NCI-H2107 (cell line): ENCODE measurements at places on chromosomes 12 and 14.

- DNase-seq, result no peak
Measured at GRCh38 chr12:57047981-57048380, 1.9 kb downstream of the MYO1A start.

- no peak for DNase-seq
Measured at GRCh38 chr14:43795600-43796228, 711.4 kb downstream of the FSCB start.

DNA sequence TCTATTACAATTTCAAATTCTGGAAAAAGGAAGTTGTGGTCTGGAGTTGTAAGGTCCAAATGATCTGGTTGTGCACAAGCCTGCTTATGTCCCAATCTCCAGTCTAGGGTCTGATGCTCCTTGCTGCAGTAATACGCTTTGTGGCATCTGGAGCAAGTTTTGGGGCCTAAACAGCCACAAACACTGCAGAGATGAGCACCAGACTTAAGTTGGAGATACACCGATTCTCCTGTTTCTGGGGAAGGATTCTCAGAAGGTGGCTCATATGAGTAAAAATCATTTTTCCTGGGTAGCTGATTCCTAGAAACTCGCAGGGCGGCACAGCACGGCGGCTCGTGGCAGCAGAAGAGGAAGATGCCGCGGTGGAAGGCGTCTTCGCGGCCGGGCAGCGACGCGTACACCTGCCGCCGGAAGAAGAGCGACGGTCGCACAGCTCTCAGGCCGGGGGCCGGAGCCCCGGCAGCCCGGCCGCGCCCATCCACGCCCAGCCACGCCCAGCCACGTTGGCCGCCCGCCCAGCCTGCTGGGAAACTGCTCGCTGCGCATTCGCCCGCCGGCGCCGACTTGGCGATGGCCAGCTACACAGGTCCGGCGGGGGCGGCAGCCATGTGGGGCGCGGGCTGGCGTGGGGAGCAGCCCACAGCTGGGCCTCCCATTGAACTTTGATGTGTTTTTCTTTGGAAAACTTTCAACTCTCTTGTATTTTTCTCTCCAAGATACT lies 129.0 kb downstream of the ASCL4 start:
- no peak for DNase-seq

DNA sequence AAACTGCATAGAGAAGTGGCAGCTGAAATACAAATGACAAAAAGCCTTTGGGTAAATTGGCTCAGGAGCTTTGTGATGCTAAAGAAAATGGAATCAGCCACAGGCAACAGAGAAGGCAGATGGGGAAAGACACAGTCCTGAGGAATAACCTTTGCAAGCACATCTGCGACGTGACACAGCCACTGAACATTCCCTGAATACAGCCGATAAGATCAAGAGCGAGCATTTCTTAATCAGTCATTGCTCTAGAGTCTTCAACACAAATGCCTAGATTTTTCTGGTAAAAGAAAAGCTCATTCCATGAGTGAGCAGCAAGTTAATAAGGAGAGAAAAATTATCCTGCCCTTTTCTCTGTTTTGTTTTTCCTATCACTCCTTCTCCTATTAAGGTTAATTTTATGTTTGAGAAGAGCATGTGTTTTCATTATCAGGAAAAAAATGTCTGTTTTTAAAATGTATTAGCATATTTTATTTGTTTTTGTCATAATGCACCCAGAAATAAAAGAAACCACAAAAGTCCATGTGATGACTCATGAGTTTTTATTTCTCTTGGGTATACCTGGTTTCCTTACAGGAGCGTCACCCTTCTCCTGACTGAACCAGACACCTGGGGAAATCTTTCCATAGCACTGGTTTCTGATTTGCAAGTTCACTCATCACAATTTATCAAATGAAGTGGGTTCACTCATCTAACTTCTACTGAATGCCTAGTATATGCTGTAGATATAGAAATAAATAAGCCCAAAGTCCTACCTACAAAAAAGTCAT lies 45.4 kb upstream of the PCED1B start:
- no peak for DNase-seq

DNA sequence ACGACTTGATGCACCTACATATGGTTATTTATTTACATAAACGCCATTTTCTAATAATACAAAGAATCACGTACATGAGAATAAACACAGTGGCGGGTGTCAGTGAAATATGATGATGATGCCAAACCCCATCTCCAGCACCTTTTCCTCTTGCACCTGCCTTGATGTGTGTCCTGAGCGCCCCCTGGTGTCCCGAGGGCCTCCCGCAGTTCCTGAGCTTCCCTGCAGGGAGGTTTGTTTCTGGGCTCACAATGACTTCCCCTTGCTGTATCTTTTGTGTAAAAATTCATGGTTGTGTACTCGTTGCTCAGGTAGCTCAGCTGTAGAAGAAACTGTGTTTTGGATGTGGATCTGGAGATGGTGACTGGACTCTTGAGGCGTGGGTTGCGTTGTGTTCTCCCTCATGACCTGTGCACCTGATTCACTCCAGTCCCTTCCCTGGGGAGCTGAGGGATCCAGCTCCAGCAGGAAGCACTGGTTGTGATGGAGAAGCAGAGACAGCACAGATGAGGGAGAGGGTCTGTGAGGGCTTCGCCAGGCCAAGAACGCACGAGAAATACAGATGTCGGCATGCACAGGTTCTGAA lies 1037.8 kb downstream of the TMEM121 start:
- DNase-seq, result peak; percentile 18

GRCh38 chr12:31853977-31854376 lies 105.2 kb upstream of the RESF1 start:
- no peak for DNase-seq

GRCh38 chr12:69332815-69333358 lies 15.3 kb upstream of the LYZ start:
- DNase-seq, result no peak

DNA sequence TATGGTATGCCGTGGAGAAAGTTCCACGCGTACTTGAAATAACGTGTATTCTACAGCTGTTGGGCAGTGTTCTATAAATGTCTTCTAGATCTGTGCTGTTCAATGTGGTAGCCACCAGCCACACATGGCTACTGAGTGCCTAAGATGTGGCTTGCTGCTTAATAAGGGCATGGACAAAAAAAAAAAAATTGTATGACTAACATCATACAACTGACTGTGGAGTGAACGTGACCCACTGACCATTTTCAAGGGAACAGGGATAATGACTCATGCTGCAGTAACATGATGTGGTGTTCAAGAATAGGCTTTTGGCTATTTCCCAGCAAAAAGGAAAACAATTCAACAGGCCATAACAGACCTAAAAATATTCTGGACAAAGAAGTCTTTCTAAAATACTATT lies 13.0 kb downstream of the ATG14 start:
- no peak for DNase-seq

GRCh38 chr14:97978341-97978740 lies 1181.2 kb downstream of the VRK1 start:
- peak; percentile 86 for DNase-seq

DNA sequence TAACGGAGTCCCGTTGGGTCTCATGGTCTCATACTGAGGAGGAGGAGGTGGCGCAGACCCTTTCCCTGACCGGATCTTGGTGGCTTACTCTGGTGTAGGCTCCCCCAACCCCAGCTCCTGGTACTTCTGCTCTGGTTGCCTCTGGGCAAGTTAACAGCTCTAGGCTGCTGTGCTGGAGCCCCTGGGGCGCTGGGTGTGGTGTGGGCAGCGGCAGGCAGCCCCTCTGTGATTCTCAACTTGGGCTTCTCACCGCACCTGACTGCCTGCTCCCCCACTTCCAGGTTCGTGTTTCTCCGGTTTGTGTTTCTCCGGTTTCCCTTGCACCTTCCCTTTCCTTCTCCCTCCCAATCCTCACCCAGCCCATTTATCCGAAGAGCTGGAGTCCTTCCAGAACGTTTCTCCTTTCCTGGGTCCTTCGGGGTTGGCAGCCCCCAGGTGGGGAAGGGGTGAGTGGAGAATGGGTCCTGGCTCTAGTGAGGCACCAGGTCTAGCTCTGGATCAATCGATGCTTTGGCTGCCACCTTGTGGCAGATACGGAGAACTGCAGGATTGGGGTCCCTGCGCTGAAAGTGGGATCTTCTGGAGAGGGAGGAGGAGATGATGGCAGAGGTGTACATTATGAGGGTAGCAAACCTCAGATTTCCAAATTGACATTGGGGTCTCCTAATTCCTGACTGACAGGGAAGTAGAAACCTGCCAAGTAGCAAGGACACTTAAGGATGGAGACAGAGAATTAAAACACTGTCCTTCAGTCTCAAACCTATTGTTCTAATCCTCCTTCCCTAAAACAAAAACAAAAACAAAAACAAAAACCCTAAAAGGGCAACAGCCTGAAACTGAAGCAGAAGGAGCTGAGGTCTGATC lies 8.3 kb downstream of the CISTR start:
- no peak for DNase-seq

GRCh38 chr12:6635375-6635855 lies 344 bp downstream of the LPAR5 start:
- DNase-seq, result no peak

- DNase-seq, result no peak
Measured at GRCh38 chr14:50040401-50040775, 76.0 kb downstream of the VCPKMT start.

DNA sequence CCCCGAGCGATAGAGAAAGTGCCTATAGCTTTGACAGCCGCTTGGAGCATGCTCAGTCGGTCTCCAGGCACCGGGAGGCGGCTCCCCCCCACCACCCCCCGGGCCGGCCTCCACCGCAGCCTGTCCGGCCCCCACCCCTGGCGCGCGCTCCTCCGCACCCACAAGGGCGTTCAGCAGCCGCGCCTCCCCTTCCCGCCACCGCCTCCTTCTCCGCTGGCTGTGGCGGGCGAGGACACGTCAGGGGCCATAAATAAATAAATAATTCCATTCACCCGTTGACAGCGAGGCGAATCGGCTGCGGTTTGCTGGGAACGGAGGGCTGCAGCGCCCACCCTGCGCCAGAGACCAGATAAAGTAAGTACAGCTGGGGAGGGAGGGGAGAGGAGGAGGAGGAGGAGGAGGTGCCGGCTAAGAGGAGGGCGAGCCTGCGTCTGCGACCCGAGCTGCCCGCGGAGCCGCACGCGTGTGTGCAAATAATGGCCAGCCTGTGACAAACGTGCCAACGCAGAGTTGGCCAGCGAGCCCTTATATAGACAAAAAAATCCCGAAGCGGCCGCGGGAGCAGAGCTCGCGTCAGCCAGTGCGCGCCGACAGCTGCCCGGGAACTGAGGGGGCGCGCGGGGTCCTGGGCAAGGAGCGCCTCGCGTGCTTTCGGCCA lies at the start of gene SLC16A7:
Gene SLC16A7, plus strand, starts transcription at position 147 of the 658 bp plus-strand sequence. CDS start 108,773 bp downstream, outside the sequence.
- DNase-seq, result peak; percentile 81

DNA sequence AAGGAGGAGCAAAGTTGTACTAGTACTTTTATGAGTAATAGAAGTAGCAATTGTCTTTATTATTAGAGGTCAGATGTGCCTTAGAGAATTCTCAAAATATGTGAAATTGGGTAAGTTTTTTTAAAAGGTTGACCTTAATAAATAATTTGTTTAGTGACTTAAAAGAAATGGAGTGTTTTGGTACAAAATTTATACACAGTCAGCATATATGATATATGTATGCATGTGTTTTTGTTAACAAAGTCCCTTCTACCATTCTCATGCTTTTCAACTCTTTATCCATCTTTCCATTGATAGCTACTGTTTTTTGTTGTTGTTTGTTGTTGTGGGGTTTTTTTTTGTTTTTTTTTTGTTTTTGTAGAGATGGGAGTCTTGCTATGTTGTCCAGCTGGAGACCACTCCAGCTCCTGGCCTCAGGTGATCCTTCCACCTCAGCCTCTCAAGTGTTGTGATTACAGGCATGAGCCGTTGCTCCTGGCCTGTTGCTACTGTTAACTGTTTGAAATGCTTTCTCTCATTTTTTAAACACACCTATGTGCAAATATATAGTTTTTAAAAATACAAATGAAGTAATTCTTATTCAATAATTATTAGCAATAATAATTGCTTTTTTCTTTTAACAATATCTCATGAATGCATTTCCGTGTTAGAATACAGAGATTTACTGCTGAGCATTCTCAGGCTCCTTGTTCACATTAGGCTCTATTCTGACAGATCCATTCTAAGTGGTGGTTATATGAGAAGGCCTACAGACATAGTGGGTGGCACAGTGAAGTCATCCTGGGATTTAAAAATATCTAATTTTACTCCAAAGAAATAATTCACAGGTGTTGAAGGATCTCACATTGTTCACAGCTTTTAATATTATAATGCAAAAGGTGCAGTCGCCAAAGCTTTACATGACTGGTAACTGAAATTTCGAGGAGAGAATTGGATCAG lies 10.4 kb downstream of the NAA30 start:
- DNase-seq, result no peak

GRCh38 chr12:65208964-65209654 lies 39.7 kb downstream of the LEMD3 start:
- no peak for DNase-seq

DNA sequence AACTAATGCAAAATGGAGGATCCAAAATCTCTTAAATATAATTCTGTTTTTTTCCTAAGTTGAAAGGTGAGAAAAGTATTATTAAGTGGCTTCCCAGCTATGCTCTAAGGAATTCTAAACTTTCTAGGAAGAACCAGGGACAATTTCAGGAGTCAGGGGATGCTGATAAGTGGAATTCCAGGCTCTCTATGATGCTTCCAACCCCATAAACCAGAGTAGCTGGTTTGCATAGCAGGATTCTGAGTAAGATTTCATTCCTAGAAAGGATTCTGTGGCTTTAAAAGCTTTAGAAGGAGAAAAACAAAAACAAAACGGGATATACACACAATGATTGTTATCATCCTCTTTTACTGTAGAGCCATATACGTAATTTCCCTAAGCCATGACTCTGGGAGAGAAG lies 93.9 kb downstream of the SLC16A7 start:
- no peak for DNase-seq

- no peak for DNase-seq
Measured at GRCh38 chr14:90566481-90566880, 169.7 kb downstream of the CALM1 start.

DNA sequence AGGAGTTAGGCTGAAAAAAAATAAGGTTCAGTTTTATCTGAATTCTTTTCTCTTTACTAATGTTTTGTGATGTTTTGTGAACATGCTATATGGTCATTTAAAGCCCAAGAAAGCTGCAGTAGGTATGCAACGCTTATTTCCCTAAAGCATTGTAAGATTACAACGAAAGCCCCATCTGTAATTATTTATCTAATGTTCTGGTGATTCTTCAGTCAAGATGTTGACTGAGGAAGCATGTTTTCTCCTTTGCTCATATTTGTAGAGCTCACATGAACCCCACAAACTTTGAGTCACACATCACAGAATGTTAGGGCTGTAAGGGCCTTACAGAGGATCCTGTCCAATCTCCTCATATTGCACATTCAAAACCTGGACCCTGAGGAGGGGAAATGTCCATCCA lies 3.2 kb upstream of the TUBA1C start:
- DNase-seq, result no peak
